Colonic mucosa (tissue), 4 donors: ENCODE measurements at places on chromosomes 4 and X. TPM values are rescaled to one million over a fixed set of nuclear protein-coding genes. Genes with fewer than 3 reads are reported as not detected.

Gene CT55
- not detected for total RNA-seq

GRCh38 chr4:86484241-86484640 is 109.9 kb upstream of the PTPN13 start:
- H3K27ac ChIP-seq, result no peak overlapping the region
- DNase-seq, result no peak
- no peak overlapping the region for H3K4me3 ChIP-seq

GRCh38 chr4:74896595-74896994 is 36.3 kb upstream of the PARM1 start:
- H3K27ac ChIP-seq, result no peak overlapping the region
- no peak overlapping the region for H3K4me3 ChIP-seq
- no peaks in the 10 kb centered on the region for H3K27me3 ChIP-seq
- H3K36me3 ChIP-seq, result no peaks in the 10 kb centered on the region
- no peaks in the 10 kb centered on the region for H3K4me1 ChIP-seq

DNA sequence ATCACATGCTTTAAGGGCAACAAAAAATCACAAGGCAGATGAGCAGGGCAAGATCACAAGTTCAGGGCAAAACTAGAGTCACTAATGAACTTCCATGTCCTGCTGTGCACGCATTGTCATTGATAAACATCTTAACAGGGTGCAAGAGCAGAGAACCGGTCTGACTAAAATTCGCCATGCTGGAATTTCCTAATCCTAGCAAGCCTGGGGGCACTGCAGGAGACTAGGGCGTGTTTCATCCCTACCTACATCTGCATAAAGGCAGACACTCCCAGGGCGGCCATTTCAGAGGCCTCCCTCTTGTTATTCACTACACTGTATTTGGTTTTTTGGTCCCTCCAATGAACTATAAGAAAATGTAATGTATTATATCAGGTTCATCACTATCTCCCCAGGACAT is 203.6 kb downstream of the ARHGEF9 start:
- no peaks in the 10 kb centered on the region for H3K4me1 ChIP-seq
- no peak overlapping the region for H3K27ac ChIP-seq
- no peaks in the 10 kb centered on the region for H3K27me3 ChIP-seq
- no peak for DNase-seq

DNA sequence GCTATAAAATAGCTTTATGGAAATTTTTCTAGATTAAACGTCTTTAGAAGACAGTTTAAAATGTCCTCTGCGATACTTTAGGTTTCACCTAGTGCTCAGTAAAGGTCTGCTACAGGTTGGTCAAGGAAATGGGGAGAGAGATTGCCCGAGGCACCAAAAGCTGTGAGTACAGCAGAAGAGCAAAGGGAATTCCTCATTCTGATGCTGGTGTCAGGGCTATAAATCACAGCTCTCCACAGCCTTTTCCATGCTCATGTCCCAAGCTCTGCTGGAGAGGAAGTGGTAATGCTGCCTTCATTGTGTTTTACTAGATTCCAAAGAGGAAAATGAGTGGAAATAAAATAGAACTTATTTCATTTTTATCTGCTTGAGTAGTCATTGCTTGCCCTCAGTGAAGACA is 2060.4 kb downstream of the ARAP2 start:
- no peak overlapping the region for H3K27ac ChIP-seq
- no peaks in the 10 kb centered on the region for H3K27me3 ChIP-seq
- H3K4me1 ChIP-seq, result no peaks in the 10 kb centered on the region
- no peak overlapping the region for H3K4me3 ChIP-seq

- peaks cover 23% of the 10 kb centered on the region for H3K27me3 ChIP-seq
- no peak overlapping the region for H3K4me3 ChIP-seq
- no peak for DNase-seq
- no peaks in the 10 kb centered on the region for H3K36me3 ChIP-seq
- no peaks in the 10 kb centered on the region for H3K4me1 ChIP-seq
Measured at GRCh38 chr4:3869661-3870566, 103.7 kb downstream of the ADRA2C start.

DNA sequence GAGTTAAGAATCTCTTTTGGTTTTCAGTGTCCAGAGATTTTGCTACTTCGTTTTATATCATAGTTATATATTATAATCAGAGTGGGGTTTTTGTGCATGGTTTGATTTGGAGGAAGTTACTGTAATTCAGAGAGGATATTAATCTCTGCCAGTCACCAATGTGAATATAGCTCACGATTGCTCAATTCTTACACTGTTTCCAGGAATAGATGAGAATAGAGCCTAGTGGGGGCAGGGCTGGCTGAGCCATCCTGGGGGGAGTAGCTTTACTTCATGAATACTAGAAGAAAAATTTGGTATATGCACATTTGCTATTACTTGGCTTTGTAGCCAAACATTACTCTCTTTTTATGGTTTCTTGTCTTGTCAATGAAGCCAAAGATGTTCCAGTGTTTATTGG is 60.9 kb upstream of the TRPC3 start:
- H3K27me3 ChIP-seq, result no peaks in the 10 kb centered on the region
- no peak for DNase-seq
- no peak overlapping the region for H3K4me3 ChIP-seq
- no peak overlapping the region for H3K27ac ChIP-seq
- no peaks in the 10 kb centered on the region for H3K4me1 ChIP-seq
